ENCODE measurements at places on chromosomes 5 and 9.

GRCh38 chr9:12718482-12719026 lies 25.4 kb downstream of the TYRP1 start:
- DNase-seq: peak; percentile 25
- no peaks in the 10 kb centered on the region for H3K27me3 ChIP-seq
- H3K36me3 ChIP-seq: no peaks in the 10 kb centered on the region
- H3K4me1 ChIP-seq: no peaks in the 10 kb centered on the region

- H3K4me3 ChIP-seq: no peak overlapping the region
- no peaks in the 10 kb centered on the region for H3K27me3 ChIP-seq
- DNase-seq: no peak
- H3K27ac ChIP-seq: no peak overlapping the region
These were observed 380.4 kb downstream of the PSAT1 start for GRCh38 chr9:78677326-78677725.

GRCh38 chr5:97427235-97427634 lies 244.2 kb upstream of the RIOK2 start:
- no peak overlapping the region for H3K4me3 ChIP-seq
- H3K27me3 ChIP-seq: no peaks in the 10 kb centered on the region
- H3K4me1 ChIP-seq: no peaks in the 10 kb centered on the region
- no peak for DNase-seq
- H3K27ac ChIP-seq: no peak overlapping the region

GRCh38 chr5:116754556-116754955 lies 179.9 kb upstream of the SEMA6A start:
- no peaks in the 10 kb centered on the region for H3K27me3 ChIP-seq
- DNase-seq: no peak
- H3K4me1 ChIP-seq: no peaks in the 10 kb centered on the region

DNA sequence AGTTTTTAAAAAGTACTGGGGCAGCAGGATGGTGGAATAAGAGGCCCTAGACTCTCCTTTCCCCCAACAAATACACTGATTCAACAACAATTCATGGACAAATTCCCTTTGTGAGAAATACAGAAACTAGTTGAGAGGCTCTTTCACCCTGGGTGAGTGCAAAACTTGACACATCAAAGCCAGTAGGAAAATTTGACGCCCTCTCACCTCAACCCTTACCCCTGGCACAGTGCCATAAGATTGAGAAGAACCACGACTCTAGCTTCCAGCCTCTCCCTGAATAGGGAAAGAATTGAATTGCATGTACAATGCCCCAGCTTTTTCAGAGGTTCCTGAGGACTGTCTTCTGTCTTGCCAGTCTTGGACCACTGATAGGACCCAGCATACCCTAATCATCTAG lies 12.3 kb downstream of the KIF4B start:
- H3K4me3 ChIP-seq: no peak overlapping the region
- H3K4me1 ChIP-seq: no peaks in the 10 kb centered on the region
- no peaks in the 10 kb centered on the region for H3K36me3 ChIP-seq

GRCh38 chr5:2300861-2301574 lies 418.3 kb upstream of the IRX4 start:
- DNase-seq: no peak
- no peak overlapping the region for H3K4me3 ChIP-seq
- H3K27me3 ChIP-seq: no peaks in the 10 kb centered on the region
- H3K27ac ChIP-seq: no peak overlapping the region
- no peaks in the 10 kb centered on the region for H3K4me1 ChIP-seq
- H3K36me3 ChIP-seq: no peaks in the 10 kb centered on the region

DNA sequence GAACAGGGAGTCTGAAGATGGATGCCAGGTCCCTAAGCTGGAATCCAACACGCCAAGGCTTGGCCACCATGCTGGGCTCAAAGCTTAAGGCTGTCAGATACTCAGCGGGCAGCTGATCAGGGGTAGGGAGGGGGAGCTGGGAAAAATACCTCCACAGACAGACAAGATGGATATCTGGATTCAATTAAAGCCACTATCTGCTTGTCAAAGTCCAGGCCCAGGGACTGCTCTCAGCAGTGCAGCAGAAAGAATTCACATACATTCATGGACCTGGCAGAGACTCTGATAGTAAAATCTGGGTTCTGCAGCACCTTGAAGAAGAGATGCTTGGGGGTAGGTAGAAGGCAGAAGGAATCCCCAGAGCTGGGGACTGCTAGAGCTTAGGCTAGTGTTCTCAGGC lies 3.2 kb upstream of the RPP25L start:
- H3K4me3 ChIP-seq: no peak overlapping the region
- no peak overlapping the region for H3K27ac ChIP-seq
- peaks cover 16% of the 10 kb centered on the region for H3K4me1 ChIP-seq
- H3K27me3 ChIP-seq: no peaks in the 10 kb centered on the region
- peaks cover 5% of the 10 kb centered on the region for H3K36me3 ChIP-seq

DNA sequence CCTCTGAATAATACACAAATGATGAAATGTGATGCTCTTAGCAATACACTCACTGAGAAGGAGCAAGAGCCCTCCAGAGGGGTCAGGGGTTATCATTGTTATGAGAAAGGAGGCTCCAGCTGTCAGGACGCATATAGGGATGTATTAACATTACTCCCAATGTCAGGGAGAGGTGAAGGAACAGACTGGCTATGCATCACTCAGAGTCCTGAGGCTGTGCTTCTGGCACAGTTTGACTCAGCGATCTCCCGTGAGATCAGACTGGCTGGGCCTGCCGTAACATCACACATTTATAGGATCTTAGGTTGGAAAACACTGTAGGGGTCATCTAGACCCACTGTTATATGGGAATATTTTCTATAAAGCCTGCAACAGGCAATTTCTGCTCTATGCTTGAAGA lies 226.5 kb upstream of the GLRA1 start:
- H3K36me3 ChIP-seq: no peaks in the 10 kb centered on the region
- no peaks in the 10 kb centered on the region for H3K4me1 ChIP-seq
- peaks cover 3% of the 10 kb centered on the region for H3K27me3 ChIP-seq
- H3K4me3 ChIP-seq: no peak overlapping the region
- H3K27ac ChIP-seq: no peak overlapping the region
- no peak for DNase-seq

DNA sequence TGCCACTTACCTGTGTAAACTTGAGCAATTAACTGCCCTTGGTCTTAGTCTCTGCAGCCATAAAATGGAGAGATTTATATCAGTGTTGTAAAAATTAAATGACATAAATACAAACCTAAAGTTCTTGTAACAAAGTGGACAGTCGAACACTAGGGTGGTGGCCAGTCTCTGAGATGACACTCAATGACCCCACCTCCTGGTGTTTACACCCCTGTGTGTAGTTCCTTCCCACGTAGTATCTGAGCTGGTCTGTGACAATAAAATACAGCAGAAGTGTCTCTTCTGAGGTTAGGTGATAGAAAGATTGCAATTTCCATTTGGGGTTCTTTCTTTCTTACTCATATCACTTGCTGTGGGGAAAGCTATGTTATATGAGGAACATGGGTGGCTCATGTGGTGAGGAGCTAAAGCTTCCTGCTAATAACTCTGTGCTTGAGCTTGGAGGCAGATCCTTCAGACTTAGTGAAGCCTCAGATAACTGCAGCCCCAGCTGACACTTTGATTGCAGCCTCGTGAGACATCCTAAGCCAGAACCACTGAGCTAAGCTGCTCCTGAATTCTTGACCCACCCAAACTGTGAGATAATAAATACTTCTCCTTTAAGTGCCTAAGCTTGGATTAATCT lies 173.4 kb upstream of the CHD1 start:
- no peaks in the 10 kb centered on the region for H3K4me1 ChIP-seq
- H3K27me3 ChIP-seq: no peaks in the 10 kb centered on the region
- no peak for DNase-seq
- H3K36me3 ChIP-seq: no peaks in the 10 kb centered on the region
- no peak overlapping the region for H3K27ac ChIP-seq

DNA sequence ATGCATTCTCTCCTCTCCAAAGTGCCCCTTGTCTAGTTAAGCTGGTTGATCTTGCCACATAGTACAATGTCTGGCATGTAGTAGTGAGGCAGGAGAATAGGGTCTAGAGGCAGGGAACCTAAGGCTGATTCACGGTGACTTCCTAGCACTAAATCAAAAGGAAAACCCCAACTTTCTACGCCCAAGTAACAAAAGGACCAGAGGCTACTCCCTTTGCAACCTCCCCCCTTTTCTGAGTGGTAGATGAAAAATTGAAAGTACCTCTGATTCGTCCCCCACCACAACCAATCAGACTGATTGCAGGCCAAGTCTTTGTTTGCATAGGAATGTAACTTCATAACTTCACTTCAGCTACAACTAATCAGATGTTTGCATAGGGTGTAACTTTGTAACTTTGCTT lies 278.8 kb downstream of the PSAT1 start:
- 0 out of 2 replicates have a peak, but pooled peaks cover 6% of the 10 kb centered on the region for H3K4me1 ChIP-seq
- no peak overlapping the region for H3K27ac ChIP-seq
- H3K36me3 ChIP-seq: no peaks in the 10 kb centered on the region
- DNase-seq: no peak
- H3K4me3 ChIP-seq: no peak overlapping the region
- H3K27me3 ChIP-seq: no peaks in the 10 kb centered on the region

DNA sequence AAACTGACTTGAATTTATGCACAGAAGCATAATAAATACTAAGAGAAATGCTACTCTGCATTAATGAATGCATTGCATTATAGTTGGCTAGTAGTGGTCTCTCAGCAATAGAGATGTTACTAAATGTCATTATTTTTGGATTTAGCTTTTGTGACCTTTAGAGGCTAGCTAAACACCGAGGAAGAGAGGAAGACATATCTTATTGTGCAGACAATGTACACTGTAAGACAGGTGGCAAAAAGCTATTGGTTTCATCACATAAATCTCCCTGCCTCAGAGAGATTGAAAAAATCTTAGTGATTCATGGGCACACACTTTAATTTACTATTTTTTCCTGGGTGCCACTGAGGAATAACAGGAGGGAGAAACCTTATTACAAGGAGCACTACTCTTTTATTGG lies 435.9 kb downstream of the TMEM232 start:
- H3K4me1 ChIP-seq: no peaks in the 10 kb centered on the region
- no peaks in the 10 kb centered on the region for H3K27me3 ChIP-seq
- no peak overlapping the region for H3K4me3 ChIP-seq
- no peaks in the 10 kb centered on the region for H3K36me3 ChIP-seq

GRCh38 chr9:107190061-107190935 lies 92.8 kb upstream of the RAD23B start:
- no peaks in the 10 kb centered on the region for H3K27me3 ChIP-seq
- H3K36me3 ChIP-seq: no peaks in the 10 kb centered on the region
- no peak for DNase-seq
- H3K4me1 ChIP-seq: no peaks in the 10 kb centered on the region

- peaks cover 17% of the 10 kb centered on the region for H3K4me1 ChIP-seq
- H3K4me3 ChIP-seq: no peak overlapping the region
- no peaks in the 10 kb centered on the region for H3K27me3 ChIP-seq
- no peak for DNase-seq
- H3K36me3 ChIP-seq: no peaks in the 10 kb centered on the region
These were observed 122.5 kb downstream of the NPR3 start for GRCh38 chr5:32833663-32834062.
